ENCODE measurements at places on chromosomes 5 and 9.

- no peak for DNase-seq
Measured at GRCh38 chr9:27400334-27400880, 103.5 kb upstream of the EQTN start.

DNA sequence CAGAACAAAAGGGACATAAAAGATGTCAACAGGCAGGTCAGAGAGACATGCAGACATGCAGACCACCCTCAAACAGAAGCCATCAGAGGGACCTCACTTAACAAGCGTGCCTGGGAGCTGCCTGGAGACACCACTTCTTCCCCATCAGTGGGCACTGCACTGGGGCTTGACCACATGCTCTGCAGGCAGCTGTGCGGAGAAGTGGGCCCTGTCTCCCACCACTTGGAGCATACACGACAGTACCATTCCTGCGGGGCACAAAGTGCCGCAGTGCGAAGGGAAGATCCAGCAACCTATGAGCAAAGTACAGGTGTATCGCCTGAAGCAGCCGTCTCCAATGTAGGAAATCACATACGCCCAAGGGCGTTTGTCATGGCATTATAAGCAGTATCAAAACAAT is 150.5 kb upstream of the FOXD4L5 start:
- DNase-seq = no peak

DNA sequence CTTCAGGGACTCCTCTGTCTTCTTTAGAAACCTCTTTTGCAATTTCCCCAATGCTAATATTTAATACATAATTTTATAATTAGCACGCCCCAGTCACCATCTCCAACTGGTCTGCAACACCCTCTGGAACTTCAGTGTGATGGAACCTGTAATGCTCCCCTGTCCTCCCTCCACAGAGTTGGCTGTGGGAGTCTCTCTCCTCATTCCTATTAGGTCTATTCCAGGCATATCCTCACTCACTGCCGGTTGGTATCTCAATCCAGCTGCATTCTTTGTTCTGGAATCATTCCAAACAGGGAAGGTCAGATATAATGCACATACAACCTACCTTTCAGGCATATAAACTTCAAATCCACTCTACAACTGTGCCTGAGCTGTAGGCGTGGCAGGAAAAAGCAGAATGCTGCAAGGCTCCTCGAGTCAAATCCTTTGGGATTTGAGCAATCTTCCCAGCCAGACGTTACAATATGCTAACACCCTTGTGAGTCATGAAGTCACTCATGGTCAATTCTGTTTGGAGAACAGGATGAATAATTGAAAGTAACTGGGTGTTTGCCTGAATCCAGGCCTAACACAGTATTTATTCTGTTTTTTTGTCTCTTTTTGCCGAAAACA is 293.8 kb downstream of the CWC27 start:
- no peak for DNase-seq

DNA sequence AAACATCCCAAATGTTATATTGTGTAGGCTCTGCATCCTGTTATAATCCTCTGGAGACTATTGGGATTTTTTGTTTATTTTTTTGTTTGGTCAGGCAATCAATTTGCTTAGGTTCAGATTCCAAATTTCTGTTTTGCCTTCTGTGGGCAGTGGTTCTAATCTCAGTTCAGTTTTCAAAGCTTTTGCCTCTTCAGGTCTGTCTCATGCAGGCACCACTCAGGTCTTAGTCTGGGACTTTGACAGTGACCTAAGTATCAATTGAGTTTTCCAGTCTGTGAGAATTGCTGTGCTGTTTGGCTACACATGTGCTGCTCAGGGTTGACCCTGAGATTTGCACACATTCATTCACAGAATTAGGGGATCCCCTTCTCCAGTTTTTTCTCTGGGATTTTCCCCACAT is 14.1 kb downstream of the SNX2 start:
- DNase-seq = no peak

GRCh38 chr5:1019001-1019905 is 10.7 kb downstream of the NKD2 start:
- no peak for DNase-seq
